Immature natural killer cell (primary cell): ENCODE measurements at places on chromosomes 6 and 20. TPM values are rescaled to one million over a fixed set of nuclear protein-coding genes. Genes with fewer than 3 reads are reported as not detected.

HRH3 gene
- not detected for polyA plus RNA-seq

PPIL6 gene
- 1.0 TPM for polyA plus RNA-seq

RAET1L gene
- not detected for polyA plus RNA-seq

REM1 gene
- polyA plus RNA-seq: not detected

NRSN1 gene
- not detected for polyA plus RNA-seq

GRCh38 chr6:44779130-44779826, 391.8 kb downstream of the CDC5L start:
- peaks cover 3% of the 10 kb centered on the region for H3K27me3 ChIP-seq
- H3K4me3 ChIP-seq: no peak overlapping the region
- H3K27ac ChIP-seq: no peak overlapping the region

- no peak overlapping the region for H3K4me3 ChIP-seq
- peaks cover 15% of the 10 kb centered on the region for H3K27me3 ChIP-seq
- no peak overlapping the region for H3K27ac ChIP-seq
- H3K36me3 ChIP-seq: no peaks in the 10 kb centered on the region
These were observed 14.7 kb downstream of the GPR31 start for GRCh38 chr6:167143041-167143440.

- no peak overlapping the region for H3K4me3 ChIP-seq
- no peak for DNase-seq
- H3K27me3 ChIP-seq: peaks cover 5% of the 10 kb centered on the region
- no peaks in the 10 kb centered on the region for H3K4me1 ChIP-seq
These were observed 19.1 kb upstream of the SIRPD start for GRCh38 chr20:1576641-1577040.

GRCh38 chr6:81561071-81561564, 191.4 kb downstream of the TENT5A start:
- no peaks in the 10 kb centered on the region for H3K27me3 ChIP-seq
- H3K27ac ChIP-seq: no peak overlapping the region
- H3K4me1 ChIP-seq: no peaks in the 10 kb centered on the region
- no peak overlapping the region for H3K4me3 ChIP-seq
- H3K36me3 ChIP-seq: no peaks in the 10 kb centered on the region

DNA sequence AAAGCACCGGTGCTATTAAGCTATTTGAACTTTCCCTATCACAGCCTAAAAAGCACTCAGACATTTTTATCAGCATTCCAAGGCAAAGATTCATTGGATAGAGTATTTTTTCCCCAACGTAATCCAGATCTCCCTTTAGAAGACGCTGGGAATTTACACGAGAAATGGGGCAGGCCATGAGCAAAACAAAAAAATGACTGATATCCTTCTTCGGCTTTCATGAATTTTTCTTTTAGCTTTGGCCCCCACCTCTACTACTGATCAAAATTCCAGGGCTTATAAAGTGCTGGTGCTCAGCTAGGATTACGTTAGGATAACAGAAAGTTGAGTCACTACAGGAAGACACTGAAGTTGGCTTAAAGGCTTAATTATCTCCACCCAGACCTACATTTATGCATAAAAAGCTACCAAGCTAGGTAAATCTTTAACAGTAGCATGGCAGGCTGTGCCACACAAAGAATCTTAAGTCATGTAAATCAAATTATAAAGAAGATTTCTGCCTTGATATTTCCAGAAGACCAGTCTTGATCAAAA, 418.5 kb upstream of the BTBD3 start:
- no peaks in the 10 kb centered on the region for H3K27me3 ChIP-seq
- no peak overlapping the region for H3K4me3 ChIP-seq
- no peaks in the 10 kb centered on the region for H3K36me3 ChIP-seq
- no peak for DNase-seq
- H3K27ac ChIP-seq: no peak overlapping the region
- no peaks in the 10 kb centered on the region for H3K4me1 ChIP-seq

- H3K36me3 ChIP-seq: no peaks in the 10 kb centered on the region
- H3K4me1 ChIP-seq: peaks cover 11% of the 10 kb centered on the region
- H3K27me3 ChIP-seq: peaks cover 23% of the 10 kb centered on the region
- DNase-seq: no peak
- H3K4me3 ChIP-seq: no peak overlapping the region
These were observed 31.6 kb upstream of the HLA-G start for GRCh38 chr6:29796026-29796425.

GRCh38 chr6:2209226-2209809, 36.1 kb downstream of the GMDS start:
- DNase-seq: peak; percentile 21
- no peak overlapping the region for H3K4me3 ChIP-seq
- peaks cover 8% of the 10 kb centered on the region for H3K4me1 ChIP-seq
- H3K27ac ChIP-seq: no peak overlapping the region
- no peaks in the 10 kb centered on the region for H3K36me3 ChIP-seq
- no peaks in the 10 kb centered on the region for H3K27me3 ChIP-seq

DNA sequence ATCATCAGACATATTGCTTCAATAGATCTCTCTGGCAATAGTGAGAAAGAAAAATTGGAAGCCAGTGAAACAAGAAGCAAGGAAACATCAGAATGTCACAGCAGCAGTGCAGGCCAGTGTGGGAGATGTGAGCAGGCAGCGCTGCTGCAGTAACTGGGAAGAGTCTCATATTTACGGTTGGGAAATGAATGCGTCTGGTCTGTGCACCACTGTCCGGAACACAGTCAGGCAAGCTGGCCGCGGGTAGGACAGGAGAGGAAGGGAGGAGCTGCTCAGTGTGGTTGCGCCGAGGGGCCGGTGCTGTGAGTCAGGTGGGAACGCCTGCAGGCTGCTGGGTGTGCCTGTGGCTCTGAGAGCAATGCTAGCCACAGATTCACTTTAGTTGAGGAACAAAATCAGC, 6.4 kb upstream of the PSMG4 start:
- no peak for DNase-seq
- peaks cover 3% of the 10 kb centered on the region for H3K27me3 ChIP-seq

DNA sequence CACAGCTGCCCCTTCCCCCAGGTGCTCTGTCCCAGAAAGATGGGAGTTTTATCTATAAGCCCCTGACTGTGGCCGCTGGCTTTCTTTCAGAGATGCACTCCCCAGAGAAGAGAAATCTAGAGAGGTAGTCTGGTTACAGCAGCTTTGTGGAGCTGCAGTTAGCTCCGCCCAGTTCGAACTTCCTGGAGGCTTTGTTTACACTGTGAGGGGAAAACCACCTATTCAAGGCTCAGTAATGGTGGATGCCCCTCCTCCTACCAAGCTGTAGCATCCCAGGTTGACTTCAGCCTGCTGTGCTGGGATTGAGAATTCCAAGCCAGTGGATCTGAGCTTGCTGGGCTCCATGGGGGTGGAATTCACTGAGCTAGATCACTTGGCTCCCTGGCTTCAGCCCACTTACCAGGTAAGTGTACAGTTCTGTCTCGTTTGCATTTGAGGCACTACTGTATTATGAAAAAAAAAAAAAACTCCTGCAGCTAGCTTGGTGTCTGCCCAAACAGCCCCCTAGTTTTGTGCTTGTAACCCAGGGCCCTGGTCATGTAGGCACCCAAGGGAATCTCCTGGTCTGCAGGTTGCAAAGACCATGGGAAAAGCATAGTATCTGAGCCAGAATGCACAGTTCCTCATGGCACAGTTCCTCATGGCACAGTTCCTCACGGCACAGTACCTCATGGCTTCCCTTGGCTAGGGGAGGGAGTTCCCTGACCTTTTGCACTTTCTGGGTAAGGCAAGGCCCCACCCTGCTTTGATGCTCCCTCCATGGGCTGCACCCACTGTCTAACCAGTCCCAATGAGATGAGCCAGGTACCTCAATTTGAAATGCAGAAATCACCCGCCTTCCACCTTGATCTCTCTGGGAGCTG, 275.0 kb downstream of the CENPW start:
- H3K27me3 ChIP-seq: no peaks in the 10 kb centered on the region
- no peak overlapping the region for H3K4me3 ChIP-seq
- no peak for DNase-seq
